ENCODE measurements at places on chromosomes 1 and 21. TPM values are rescaled to one million over a fixed set of nuclear protein-coding genes. Genes with fewer than 3 reads are reported as not detected.

The PLD5 gene
- not detected for polyA plus RNA-seq

The MMEL1 gene
- polyA plus RNA-seq, result 5.0 TPM

DNA sequence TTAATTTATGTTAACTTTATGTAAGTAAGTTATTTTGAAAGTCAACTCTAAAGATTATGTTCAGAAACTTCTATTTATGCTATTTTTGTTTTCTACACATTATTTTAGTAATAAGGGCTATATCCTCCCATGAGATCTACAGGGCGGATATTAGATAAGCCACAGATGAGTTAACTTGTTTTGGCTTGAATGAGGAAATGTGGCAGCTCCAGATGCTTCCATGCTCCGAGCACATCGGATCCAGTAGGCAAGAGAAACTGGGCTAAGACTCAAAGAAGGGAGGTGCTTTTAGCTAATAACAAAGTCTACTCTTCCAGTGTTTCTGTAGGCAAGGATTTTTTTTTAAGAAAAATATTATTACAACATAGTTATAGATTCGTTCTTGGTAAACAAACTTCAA, 20.0 kb upstream of the LAMC1 start:
- DNase-seq, result no peak

DNA sequence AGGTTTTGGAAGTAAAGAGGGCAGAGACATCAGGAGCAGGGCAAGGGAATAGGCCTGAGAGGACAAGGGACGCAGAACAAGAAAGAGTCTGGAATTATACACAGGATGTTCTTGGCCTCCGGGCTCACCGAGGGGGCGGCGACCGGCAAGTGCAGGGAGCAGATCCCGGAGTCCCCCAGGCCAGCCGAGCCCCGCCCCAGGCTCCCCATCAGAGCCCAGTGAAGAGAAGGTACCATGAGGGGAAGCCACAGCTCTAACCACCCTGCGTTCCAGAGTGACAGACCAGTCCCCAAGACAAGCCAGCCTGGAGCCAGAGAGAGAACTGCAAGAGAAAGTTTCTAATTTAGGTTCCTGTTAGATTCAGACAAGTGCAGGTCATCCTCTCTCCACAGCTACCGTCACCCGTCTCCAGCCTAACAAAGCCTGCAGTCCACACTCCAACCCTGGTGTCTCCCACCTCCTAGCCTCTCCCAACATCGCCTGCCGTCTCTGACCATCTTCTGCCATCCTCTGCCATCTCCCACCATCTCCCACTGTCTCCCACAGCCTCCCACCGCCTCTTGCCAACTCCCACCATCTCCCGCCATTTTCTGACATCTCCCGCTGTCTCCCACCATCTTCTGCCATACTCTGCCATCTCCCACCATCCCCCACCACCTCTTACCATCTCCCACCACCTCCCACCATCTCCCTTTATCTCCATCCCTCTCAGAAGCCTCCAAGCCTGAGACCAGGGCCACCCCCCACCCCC, 42.5 kb downstream of the CAPN2 start:
- DNase-seq, result no peak

DNA sequence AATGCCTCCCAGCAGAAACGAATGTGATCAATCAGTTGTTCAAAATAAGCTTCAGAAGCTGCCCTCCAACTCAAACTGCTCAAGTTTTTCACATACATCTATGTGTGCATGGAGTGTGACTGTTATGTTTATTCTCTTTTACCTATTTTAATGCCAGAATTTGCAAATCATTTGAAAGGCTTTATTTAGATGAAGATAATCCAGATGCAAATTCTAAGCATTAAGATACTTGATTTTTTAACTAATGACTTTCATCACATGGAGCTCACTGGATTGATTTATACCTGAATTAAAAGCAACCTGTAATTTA, 69.5 kb downstream of the PLD5 start:
- DNase-seq, result no peak

DNA sequence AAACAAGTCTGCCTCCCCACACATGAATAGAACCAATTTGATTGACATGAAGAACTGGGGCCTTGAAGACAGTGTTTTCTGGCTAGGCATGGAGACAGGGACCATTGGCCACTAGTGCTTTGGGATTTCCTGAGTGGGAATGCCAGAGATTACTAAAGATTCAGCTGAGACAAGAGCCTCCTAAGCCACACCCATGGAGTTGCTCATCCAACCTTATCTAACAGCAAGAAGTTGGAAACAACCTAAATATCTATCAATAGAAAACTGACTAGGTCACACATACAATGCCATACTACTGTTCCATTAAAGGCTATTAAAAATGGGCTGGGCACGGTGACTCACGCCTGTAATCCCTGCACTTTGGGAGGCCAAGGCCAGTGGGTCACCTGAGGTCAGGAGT, 184.1 kb downstream of the ZBTB18 start:
- DNase-seq, result no peak

- DNase-seq, result peak; percentile 67
Measured at GRCh38 chr1:36342426-36343185, 19.2 kb upstream of the EVA1B start.

GRCh38 chr1:26907071-26907917, 6.5 kb downstream of the NR0B2 start:
- DNase-seq, result no peak

Data from CD14-positive monocyte (primary cell).